ENCODE measurements at places on chromosomes 3 and 15. TPM values are rescaled to one million over a fixed set of nuclear protein-coding genes. Genes with fewer than 3 reads are reported as not detected.

DNA sequence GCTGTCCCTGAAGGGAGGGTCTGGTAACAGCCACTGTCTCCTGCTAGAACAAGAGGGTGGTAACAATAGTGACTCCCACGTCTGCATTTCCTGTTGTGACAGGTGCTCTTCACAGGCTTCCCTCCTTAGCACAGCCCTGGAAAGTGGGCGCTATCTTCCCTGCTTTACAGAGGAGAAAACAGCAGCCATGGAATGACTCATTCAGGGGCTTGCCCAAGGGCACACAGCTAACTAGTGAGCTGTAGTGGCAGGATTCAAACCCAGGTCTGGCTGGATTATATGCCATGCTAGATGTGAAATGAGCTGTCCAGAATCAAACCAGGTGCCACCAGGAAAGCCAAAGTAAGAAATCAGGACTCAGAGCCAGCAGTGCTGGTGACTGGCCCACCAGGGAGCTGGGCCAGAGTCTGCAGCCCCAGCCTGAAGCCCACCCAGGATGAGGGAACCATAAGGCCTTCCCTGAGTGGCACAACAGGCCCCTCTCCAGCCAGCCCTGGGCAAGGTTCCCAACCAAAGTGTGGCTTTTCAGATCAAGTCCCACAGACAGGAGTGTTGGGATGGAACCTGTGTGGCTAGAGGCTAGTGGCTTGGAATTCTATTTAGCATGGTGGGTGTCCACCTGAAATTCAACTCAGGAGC is 102.4 kb downstream of the ETFA start:
- H3K27ac ChIP-seq, result no peak overlapping the region
- H3K36me3 ChIP-seq, result peaks cover 51% of the 10 kb centered on the region
- no peaks in the 10 kb centered on the region for H3K4me1 ChIP-seq
- DNase-seq, result no peak
- no peaks in the 10 kb centered on the region for H3K27me3 ChIP-seq

The SLC24A5 gene
- total RNA-seq, result not detected

GRCh38 chr3:31203960-31204795 is 309.7 kb upstream of the GADL1 start:
- H3K36me3 ChIP-seq, result no peaks in the 10 kb centered on the region
- H3K4me3 ChIP-seq, result no peak overlapping the region
- H3K27me3 ChIP-seq, result no peaks in the 10 kb centered on the region
- no peak overlapping the region for H3K27ac ChIP-seq

DNA sequence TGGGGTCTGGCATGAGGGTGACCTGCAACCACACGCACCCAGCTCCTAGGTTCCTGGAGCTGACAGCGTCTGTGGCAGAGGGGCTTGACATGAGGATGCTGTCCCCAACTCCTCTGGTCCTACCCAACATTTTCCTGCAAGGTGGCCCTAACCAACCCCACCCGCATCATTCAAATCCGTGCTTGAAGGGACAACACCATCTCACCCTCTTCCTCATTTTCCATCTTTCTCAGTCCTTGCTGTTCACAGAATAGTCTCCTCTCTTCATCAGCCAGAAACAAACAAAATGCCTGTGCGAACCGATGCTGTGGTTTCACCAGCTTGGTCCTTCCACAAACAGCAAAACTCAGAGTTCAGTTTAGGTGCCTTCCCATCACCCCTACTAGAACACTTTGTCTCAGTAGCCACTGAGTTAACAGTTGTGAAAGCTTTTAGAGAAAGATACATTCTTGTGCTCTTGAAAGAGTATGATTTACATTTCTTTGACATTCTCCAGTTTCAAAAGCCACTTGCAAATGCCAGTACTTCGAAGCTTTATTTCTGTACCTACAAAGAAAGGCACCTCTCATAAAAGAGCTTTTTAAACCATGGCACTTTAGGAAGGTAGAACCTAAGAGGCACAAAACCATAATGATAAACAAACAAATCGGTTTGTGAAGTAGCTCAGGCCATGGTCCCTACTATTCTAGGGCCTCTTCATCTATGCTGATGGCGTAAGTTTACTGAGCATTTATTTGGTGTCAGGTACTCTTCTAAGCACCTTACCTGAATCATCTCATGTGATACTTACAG is 360.1 kb downstream of the SHQ1 start:
- H3K4me3 ChIP-seq, result no peak overlapping the region
- peak overlapping the region; percentile 68 for H3K27ac ChIP-seq
- no peak for DNase-seq
- peaks cover 25% of the 10 kb centered on the region for H3K4me1 ChIP-seq

DNA sequence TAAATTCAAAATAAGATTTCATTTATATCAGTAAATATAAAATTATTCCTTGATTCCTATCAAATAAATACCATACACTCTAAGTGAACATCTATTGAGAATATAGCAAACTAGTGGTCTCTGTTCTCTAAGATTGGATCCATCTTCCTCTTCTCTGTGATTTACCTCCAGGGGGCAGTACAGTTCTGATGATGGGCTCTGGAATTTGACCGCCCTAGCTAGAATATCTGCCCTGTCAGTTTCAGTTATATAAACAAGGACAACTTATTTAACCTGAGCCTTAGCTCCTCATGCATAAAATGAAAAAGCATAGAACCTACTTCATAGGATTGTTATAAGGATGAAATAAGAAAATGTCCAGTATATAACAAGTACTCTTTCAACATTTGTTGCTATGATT is 171.1 kb upstream of the CCDC54 start:
- no peak overlapping the region for H3K27ac ChIP-seq
- no peak for DNase-seq
- H3K27me3 ChIP-seq, result no peaks in the 10 kb centered on the region
- H3K36me3 ChIP-seq, result no peaks in the 10 kb centered on the region
- no peak overlapping the region for H3K4me3 ChIP-seq

DNA sequence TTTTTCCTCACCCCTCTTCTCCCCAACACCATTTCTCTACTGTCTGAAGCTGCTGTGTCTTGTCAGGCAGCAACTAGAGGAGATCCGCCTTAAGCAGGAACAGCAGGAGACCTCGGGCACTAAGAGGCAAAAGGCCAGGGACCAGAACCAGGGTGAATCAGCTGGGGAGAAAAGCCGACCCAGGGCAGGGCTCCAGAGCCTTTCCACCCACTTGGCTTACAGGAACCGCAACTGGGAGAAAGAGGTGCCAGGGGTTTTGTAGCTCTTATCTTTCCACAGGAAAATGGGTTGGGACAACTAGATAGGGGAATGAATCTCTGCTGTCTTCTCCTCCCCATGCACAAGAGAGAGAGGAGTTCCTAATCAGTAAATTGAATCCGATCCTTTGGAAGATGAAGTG is 3.0 kb upstream of the NGRN start:
- H3K27ac ChIP-seq, result no peak overlapping the region
- H3K36me3 ChIP-seq, result peaks cover 3% of the 10 kb centered on the region
- H3K27me3 ChIP-seq, result no peaks in the 10 kb centered on the region
- H3K4me3 ChIP-seq, result no peak overlapping the region
- H3K4me1 ChIP-seq, result peaks cover 20% of the 10 kb centered on the region

GRCh38 chr3:153595186-153595815 is 433.3 kb downstream of the RAP2B start:
- peaks cover under 1% of the 10 kb centered on the region for H3K4me1 ChIP-seq
- DNase-seq, result no peak
- H3K4me3 ChIP-seq, result no peak overlapping the region
- no peaks in the 10 kb centered on the region for H3K27me3 ChIP-seq

GRCh38 chr15:74543583-74543982 is 2.6 kb downstream of the ARID3B start:
- H3K27me3 ChIP-seq, result no peaks in the 10 kb centered on the region
- H3K27ac ChIP-seq, result no peak overlapping the region
- peaks cover 7% of the 10 kb centered on the region for H3K36me3 ChIP-seq
- peaks cover 67% of the 10 kb centered on the region for H3K4me1 ChIP-seq
- DNase-seq, result no peak

DNA sequence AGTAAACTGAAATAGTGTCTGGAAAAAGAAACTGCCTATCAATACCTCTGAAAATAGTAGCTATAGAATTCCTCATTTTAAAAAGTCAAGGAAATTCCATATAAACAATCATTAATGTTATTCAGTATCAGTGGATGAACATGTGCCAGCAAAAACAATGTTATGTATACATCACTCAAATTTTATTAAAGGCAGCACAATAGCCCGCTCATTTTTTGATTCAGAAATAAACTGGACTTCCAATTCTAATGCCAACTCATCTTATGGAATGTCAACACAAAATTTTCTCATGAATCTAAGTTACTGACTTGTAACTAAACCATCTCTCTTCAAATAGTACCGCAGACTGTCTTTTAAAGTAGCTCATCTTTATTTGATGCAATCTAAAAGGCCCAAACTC is 19.0 kb downstream of the THBS1 start:
- H3K4me3 ChIP-seq, result no peak overlapping the region
- no peaks in the 10 kb centered on the region for H3K4me1 ChIP-seq
- H3K27me3 ChIP-seq, result no peaks in the 10 kb centered on the region
- DNase-seq, result no peak
- H3K27ac ChIP-seq, result no peak overlapping the region
- peaks cover 17% of the 10 kb centered on the region for H3K36me3 ChIP-seq

DNA sequence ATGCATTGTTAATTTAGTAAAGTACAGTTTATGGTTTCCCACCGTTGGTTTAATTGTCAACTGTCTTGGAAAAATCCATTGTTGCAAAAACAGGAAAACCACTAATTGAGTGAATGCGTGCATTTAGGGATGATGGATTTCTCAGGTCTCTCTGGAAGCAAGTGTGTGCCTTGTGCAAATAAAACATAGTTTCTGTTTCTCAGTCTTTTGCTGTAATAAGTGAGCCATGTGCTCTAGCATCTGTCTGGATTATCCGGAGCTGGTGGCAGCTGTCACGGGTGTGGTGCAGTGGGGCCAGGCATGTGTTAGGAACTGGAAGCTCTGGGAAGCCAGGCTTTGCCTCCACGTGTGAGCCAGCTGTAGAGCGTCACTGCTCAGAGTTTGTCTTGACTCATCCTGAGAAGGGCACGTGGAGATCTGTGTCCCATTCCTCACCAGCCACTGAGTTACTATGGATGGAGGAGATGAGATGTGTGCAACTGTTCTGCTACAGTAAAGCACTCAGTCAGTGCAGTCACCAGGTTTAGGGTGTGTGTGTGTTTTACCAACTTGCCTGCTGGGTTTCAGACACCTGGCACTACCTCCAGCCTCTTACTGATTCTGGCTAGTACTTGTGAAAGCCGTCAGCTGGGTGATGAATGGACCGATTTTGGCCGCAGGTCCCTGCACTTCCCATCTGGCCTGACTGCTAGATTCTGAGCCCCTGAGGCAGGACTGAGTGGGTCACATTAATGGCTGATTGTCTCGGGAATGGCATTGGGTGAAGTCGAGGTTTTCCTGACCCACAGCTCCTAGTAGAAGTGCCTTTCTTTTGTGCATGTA is 7.2 kb downstream of the APBA2 start:
- no peak overlapping the region for H3K4me3 ChIP-seq
- no peaks in the 10 kb centered on the region for H3K36me3 ChIP-seq
- H3K27ac ChIP-seq, result no peak overlapping the region
- H3K27me3 ChIP-seq, result no peaks in the 10 kb centered on the region

The IL17RE gene
- total RNA-seq, result 21.5 TPM

DNA sequence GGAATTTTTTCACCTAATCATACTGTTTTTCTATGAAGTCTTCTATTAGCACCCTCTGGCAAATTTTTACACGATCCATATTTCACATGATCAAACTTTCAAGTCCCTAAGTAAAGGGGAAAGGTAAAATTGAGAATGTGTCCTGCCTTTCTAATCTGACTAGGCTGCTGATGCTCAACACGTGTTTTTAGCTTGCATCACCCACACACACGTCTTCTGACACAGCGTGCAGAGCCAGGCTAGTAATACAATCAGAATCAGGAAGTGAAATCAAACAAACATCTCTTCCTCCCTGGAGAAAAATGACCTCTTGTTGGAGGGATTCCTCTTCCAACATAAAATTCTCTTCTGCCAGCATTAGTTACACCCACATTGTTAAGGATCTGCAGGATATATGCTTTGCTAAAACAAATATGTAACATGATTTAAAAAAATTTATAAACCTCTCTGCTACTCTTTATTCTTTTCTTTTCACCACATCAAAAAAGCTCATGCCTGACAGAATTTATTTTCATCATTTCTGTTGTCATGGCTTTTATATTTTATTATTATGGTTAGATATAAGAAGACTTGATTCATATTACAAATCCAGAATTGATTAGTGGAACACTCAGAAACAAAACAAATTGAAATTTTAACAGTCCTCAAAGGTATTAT is 122.4 kb downstream of the RAP2B start:
- peaks cover 19% of the 10 kb centered on the region for H3K4me1 ChIP-seq
- H3K27ac ChIP-seq, result peak overlapping the region; percentile 63
- H3K27me3 ChIP-seq, result no peaks in the 10 kb centered on the region
- H3K36me3 ChIP-seq, result no peaks in the 10 kb centered on the region

- H3K27ac ChIP-seq, result no peak overlapping the region
- peaks cover 15% of the 10 kb centered on the region for H3K4me1 ChIP-seq
- H3K36me3 ChIP-seq, result no peaks in the 10 kb centered on the region
- no peaks in the 10 kb centered on the region for H3K27me3 ChIP-seq
These were observed 123.4 kb downstream of the ABI3BP start for GRCh38 chr3:100869787-100870186.

DNA sequence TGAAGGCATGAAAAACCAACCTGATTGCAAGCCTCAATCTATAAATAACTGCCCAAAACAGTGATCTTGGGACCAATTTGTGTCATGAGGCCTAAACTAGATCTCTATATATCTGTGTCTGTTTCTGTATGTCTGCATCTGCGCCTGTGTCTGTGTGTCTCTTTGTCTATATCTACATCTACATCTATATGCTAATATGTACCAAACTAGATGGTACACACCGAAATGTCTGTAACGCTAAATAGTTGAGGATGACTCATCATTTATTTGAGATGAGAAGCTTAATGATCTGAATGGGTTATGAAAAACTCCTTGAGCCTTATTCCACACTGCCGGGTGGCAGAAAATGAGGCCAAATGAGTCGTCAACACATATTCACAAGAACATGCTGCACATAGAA is 982.3 kb downstream of the ROBO2 start:
- H3K27ac ChIP-seq, result no peak overlapping the region
- no peaks in the 10 kb centered on the region for H3K36me3 ChIP-seq
- no peak for DNase-seq
- no peak overlapping the region for H3K4me3 ChIP-seq

DNA sequence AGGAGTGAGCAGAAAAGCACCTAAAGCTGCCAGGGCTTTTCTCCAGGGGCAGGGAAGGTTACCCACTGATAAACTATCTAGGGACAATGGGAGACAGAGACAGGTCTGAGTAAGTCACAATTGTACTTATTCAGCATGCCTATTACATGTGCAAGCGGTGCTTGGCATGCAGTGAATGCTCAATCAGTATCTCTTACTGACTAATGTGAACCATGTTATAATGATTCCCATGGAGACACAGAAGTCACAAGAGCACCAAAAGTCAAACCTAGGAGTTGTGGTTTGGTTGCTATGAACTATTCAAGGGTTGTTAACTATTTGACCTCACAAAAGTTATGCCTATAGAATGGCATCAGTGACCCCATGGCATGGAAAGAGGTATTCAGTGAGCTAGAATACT is 50.0 kb upstream of the RASGRP1 start:
- no peak for DNase-seq
- H3K36me3 ChIP-seq, result no peaks in the 10 kb centered on the region
- no peak overlapping the region for H3K27ac ChIP-seq
- H3K27me3 ChIP-seq, result no peaks in the 10 kb centered on the region
- no peaks in the 10 kb centered on the region for H3K4me1 ChIP-seq
